ENCODE measurements at places on chromosomes 12 and 14.

GRCh38 chr12:121787063-121788025 is 6.1 kb downstream of the RHOF start:
- DNase-seq: no peak

- no peak for DNase-seq
Observed at GRCh38 chr14:20415782-20416206, 2.5 kb upstream of the TEP1 start.

GRCh38 chr12:3929875-3930615 is 56.8 kb upstream of the PARP11 start:
- DNase-seq: no peak

- DNase-seq: no peak
Observed at GRCh38 chr14:24834956-24835355, 201.0 kb upstream of the GZMB start.

DNA sequence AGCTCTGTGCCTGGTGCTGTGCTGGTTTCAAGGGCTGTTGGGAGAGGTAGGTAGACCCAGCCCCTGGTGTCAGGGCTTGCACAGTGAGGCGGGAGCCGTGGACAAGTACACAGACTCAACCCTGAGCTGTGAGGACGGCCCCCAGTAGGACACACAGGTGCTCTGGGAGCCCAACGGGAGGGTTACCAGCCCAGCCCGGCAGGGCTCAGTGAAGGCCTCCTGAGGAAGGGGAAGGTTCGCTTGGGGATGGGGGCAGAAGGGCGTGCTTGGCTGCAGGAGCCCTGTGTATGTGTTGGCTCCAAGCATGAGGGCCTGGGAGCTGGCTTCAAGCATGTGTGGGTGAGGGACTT is 58.9 kb downstream of the SLC25A47 start:
- no peak for DNase-seq

- no peak for DNase-seq
Observed at GRCh38 chr12:97461553-97461952, 1.1 kb upstream of the RMST start.

DNA sequence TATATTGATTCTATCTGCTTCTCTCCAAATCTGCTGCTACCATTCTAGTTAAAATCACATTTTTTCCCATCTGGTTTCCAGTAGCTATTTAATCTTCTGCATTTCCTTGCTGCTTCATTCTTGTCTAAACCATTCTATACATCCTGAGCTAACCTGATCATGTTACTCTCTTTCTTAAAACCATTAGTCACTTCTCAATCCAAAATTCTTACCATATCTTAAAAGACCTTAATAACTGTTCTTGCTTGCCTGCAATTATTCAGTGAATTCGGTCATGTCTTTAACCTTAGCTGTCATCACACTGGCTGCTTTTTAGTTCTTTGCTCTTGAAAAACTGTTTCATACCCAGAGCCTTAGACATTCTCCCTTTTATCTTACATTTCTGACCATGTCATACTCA is 56.4 kb upstream of the PZP start:
- DNase-seq: no peak

GRCh38 chr12:16136219-16136988 is 141.1 kb downstream of the SLC15A5 start:
- DNase-seq: no peak

DNA sequence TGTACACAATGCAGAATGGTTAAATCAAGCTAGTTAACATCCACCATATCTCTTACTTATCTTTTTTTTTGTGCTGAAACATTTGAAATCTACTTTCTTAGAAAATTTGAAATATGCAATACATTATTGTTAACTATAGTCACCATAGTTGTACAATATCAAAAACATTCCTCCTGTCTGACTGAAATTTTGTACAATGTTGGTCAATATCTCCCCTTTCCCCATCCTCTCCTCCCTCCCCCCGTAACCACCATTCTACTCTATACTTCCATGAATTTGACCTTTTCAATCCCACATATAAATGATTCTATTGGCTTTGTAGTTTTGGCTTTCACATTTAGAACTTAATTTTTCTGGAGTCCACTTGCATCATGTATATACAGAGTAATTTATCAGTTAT is 63.5 kb upstream of the DCD start:
- no peak for DNase-seq

DNA sequence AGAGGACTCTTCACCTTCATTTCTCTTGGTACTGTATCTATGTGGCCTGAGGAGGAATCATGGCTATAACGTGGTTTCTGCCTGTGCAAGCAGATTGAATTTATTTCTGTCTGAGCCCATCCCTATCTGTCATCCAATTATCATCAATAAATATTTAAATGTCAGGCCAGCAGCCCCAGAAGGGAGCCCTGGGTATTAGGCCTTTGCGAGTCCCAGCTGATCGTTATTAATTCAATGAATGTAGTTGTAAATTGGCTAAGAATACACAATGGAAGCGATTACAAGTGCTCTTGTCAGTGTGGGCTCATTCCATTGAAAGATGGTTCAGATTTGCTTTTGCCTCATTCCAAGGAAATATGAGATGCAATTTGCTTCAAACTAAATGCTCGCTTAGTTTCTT is 142.0 kb downstream of the KTN1 start:
- no peak for DNase-seq

- DNase-seq: no peak
Observed at GRCh38 chr12:19893514-19893913, 454.2 kb downstream of the AEBP2 start.

DNA sequence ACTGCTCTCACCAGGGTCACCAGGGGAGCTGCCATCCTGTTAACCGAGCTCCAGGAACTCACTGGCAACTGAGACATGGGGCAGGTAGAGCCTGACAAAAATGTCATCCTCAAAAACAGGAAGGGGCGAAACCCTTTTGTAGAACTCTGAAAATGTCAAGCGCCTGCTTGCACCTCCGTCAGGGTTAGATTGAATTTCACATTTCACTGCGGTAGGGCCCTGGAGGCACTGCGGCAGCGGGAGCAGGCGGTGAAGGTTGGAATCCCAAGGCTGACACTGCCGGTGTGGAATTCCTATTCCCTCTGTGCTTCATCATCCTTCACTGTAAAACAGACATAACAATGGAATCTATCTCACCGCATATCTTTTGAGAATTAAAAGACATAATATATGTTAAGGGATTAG is 142.8 kb upstream of the TMCC3 start:
- DNase-seq: no peak

DNA sequence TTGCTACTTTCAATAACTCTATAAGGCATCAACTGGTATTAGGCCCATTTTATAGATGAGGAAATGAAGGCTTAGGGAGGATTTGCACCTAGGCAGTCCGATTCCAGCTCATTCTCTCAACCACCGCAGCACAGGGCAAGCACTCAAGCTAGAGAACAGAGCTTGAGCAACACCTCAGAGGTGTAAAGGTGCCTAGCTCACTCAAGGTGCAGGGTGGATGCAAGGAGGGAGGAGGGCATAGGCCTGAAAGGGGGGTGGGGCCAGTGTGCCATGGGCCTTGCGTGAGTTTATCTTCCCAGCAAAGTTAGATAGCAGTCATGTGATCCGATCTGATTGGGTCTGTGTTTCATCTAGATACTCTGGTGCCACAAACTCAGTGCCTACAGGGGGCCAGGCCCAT is 10.2 kb upstream of the EMP1 start:
- no peak for DNase-seq

Measured in esophagus squamous epithelium (tissue), 5 donors.